ENCODE measurements at places on chromosomes 4 and X. TPM values are rescaled to one million over a fixed set of nuclear protein-coding genes. Genes with fewer than 3 reads are reported as not detected.

HGFAC gene
- total RNA-seq: 0.62 TPM

TACR3 gene
- total RNA-seq: not detected

PFKFB1 gene
- total RNA-seq: 1.6 TPM

PLAC1 gene
- total RNA-seq: 1.3 TPM

GPR82 gene
- total RNA-seq: 0.19 TPM

UGT2B15 gene
- total RNA-seq: not detected

CPLX1 gene
- total RNA-seq: 1.9 TPM

ELMOD2 gene
- 16.7 TPM for total RNA-seq

CT47B1 gene
- total RNA-seq: not detected

GPRASP2 gene
- 0.60 TPM for total RNA-seq

MAGEE2 gene
- total RNA-seq: not detected

SMIM43 gene
- not detected for total RNA-seq

TNIP3 gene
- 6.1 TPM for total RNA-seq

RPL39 gene
- total RNA-seq: 2,946 TPM

SOWAHB gene
- not detected for total RNA-seq

SPACA5B gene
- not detected for total RNA-seq

FABP2 gene
- not detected for total RNA-seq

MAGEB2 gene
- not detected for total RNA-seq

BEND2 gene
- total RNA-seq: not detected

CC2D2A gene
- not detected for total RNA-seq

RTL3 gene
- total RNA-seq: not detected
